ENCODE measurements at places on chromosomes 3 and 15.

GRCh38 chr3:11508346-11509172 lies 135.2 kb downstream of the VGLL4 start:
- DNase-seq, result no peak

- no peak for DNase-seq
Observed at GRCh38 chr3:32888739-32889138, 62.7 kb upstream of the CCR4 start.

- peak; percentile 60 for DNase-seq
Observed at GRCh38 chr15:101242160-101242998, 9.5 kb downstream of the CHSY1 start.

GRCh38 chr3:159650726-159651125 lies 337.9 kb upstream of the IL12A start:
- DNase-seq, result no peak

DNA sequence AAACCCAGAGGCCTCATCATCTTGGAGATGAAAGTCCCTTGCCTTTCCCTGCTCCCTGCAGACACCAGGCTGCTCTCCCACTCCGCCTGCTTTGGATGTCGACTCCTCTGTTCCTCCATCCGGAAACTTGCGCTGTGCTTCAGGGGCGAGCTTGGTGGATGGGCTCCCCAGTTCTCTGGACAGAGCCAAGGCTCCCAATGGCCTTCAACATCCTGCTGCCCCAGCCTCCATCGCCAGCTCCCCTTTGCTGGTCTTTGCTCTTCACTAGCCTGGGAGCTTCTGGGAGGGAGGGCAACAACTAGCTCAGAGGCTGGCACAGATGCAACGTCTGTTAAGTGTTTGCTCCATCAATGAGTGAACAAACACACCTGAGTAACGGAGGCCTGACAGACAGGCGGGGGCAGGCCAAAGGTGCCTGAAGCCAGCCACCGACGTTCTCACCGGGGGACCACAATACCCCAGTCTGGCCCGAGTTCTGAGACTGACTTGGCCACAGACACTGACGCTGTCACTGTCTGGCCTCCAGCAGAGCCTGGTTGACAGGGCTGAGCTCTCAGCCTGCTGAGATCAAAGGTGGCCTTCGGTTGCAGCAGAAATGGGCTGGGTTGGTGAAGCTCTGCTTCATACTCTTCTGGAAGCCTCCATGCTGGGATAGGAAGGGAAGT lies 39.0 kb downstream of the RGMA start:
- no peak for DNase-seq

DNA sequence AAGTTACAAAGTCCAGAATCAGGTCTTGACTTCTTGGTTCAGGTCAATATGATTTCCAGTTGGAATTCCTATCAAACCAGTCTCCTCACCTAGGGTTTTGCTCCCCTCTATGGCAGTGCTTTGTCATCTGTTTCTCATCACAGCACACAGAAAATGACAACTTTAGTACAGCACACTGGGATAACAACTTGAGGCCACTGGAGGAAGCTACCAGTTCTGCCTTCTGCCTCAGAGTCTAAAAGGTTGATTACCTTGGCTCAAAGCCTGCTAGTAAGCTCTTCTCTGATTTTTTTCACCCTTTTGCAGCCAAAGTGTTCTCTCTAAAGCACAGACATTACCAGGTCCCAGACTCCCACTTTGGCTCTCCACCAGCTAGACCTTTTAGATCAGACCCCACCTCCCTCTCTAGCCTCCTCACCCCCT lies 24.8 kb upstream of the TRIM59 start:
- DNase-seq, result no peak

GRCh38 chr3:12509466-12509865 lies 25.2 kb downstream of the TSEN2 start:
- DNase-seq, result no peak

GRCh38 chr3:150737874-150738679 lies 24.9 kb downstream of the SIAH2 start:
- DNase-seq, result no peak

- DNase-seq, result no peak
Observed at GRCh38 chr3:136694321-136694720, 57.9 kb downstream of the STAG1 start.

- no peak for DNase-seq
Observed at GRCh38 chr15:101458158-101458900, 31.2 kb downstream of the PCSK6 start.

DNA sequence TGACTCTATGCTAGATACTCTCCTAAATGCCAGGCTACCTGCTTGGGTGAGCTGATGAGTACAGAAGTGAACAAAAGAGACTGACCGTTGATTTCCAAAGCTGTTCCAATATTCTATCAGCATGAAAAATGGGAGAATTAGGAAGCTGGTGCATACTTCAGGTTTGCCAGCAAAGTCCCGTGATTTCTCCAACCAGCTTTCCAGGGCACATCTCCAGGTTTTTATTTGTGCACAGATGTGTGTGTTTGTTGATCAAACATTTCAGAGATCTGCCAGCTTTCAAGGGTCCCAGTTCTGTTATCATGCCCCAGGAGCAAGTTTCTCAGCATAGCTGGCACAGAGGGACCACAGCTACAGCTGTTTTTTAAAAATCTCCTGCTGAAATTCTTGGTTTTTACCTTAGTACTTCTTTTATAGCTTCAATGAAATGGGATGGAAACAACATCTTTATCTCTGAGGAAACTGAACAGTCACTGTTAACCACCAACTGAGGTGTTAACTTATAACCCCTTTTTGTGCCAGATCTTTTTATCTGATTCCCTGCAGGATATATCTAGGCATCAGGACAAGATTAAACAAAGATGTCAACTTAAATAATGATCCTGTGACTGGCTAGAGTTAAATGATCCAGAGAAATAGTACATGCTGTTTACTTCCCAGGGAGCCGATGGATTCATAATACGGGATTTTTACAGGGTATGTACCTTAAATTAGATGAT lies 380.8 kb downstream of the GRM7 start:
- DNase-seq, result no peak

- no peak for DNase-seq
Observed at GRCh38 chr15:59746777-59747176, 57.7 kb upstream of the BNIP2 start.

GRCh38 chr15:99014803-99015697 lies 7.5 kb upstream of the PGPEP1L start:
- no peak for DNase-seq

- no peak for DNase-seq
Observed at GRCh38 chr3:184275961-184276910, at the start of gene ECE2. Gene ECE2 (plus strand): TSS chr3:184276022. CDS start chr3:184276154, 132 bp downstream.

DNA sequence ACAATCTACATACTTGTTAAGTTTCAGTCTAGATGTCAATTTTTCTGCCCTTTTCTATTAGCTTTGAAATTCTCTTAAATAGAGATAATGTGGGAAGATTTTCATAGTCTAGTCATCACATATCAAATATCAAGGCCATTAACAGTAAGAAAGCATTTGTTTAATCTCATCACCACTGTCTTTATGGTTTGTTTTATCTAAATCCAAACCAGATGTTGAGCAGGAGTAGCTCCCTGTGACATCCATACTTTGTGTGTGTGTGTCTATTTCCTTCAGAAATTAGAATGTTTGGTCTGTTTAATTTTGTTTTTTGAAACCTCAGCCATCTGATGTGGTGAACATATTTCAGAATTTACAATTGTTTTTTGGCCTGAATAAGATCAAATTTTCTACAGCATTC lies 23.1 kb upstream of the GOLGA8B start:
- no peak for DNase-seq

GRCh38 chr3:52775877-52776276 lies 1.5 kb upstream of the ITIH1 start:
- no peak for DNase-seq

All from HS-5 (cell line).